ACHN (cell line): ENCODE measurements at places on chromosomes 11 and 22.

- no peak for DNase-seq
Observed at GRCh38 chr22:23059284-23059948, 10.9 kb upstream of the GNAZ start.

DNA sequence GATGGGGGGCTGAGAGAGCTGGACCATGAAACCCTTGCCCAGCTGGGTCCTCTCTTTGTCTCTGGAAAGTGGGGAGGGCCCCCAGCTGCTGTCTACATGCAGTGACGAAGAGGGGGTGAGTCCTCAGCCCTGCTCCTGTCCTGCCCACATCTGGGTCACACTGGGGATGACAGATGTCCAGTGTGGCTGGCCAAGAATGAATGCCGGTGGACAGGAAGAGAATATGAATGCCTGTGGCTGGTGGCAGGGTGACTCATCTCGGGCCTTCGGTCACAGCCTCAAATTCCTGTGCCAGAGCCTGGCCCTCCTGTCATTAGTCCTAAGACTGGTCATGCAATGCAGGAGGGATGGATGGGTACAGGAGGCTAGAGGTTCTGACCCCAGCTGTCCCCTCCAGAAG, 2.2 kb upstream of the PNPLA3 start:
- peak; percentile 68 for DNase-seq

DNA sequence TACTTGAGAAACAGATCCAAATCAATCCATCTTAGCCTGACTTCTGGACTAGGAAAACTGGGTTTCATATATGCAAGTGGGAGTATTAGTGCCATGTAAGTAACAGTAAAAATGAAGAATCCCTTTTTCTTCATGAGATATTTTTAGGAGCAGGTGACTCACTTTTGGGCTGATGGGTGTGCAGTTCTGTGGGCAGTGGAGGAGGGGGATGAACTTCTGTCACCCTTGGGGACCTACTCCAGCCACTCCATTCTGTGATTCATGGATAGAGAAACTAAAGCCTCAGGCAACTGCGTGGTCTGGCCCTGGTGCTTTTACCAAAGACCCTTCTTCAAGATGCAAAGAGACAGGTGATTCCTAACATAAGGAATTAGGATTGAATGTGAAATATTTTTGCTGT, 208.6 kb upstream of the NARS2 start:
- DNase-seq: no peak

DNA sequence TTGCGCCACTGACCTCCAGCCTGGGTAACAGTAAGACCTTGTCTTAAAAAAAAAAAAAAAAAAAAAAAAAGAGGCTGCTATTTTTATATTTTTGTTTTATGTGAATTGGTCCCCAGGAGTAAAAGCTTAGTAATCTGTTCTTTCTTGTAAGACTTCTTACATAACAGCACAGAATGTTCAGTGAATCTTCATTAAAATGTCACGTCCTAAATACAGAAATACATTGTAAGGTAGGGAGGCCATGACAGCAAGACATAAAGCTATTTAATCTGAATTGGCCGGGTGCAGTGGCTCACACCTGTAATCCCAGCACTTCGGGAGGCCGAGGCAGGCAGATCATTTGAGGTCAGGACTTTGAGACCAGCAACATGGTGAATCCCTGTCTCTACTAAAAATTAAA, 64.2 kb downstream of the BID start:
- no peak for DNase-seq

- DNase-seq: no peak
Observed at GRCh38 chr22:44439356-44440223, 58.4 kb downstream of the RTL6 start.

DNA sequence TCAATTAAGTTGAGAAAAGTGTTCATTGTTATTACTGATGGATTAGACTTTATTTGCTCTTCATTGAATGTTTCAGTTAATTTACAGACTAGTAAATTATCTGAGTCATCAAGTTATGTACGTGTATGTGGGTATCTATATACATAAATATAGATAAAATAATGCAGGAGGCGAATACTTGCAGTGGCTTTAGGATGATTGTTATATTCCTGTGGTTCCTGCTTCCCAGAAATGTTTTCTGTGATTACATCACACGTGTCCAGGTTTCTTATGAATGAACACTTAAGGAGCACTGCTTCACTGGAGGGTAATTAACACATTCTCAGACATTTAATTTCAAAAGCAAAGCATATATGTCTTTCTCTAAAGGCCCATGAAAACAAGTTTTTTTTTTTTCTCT, 28.4 kb downstream of the YAP1 start:
- peak; percentile 8 for DNase-seq

DNA sequence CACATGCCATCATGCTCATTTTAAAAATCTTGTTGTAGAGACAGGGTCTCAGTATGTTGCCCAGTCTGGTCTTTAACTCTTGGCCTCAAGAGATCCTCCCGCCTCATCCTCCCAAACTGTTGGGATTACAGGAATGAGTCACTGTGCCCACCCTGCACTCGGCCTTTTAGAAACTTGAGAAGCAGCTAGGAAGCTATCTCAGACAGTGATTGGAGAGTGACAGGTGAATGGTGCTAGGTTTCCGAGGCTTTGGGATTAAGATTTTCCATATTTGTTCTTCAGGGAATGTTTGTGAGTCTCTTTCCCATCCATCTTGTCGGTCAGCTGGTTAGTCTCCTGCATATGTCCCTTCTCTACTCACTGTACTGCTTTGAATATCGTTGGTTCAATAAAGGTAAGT, 10.5 kb downstream of the EI24 start:
- no peak for DNase-seq

DNA sequence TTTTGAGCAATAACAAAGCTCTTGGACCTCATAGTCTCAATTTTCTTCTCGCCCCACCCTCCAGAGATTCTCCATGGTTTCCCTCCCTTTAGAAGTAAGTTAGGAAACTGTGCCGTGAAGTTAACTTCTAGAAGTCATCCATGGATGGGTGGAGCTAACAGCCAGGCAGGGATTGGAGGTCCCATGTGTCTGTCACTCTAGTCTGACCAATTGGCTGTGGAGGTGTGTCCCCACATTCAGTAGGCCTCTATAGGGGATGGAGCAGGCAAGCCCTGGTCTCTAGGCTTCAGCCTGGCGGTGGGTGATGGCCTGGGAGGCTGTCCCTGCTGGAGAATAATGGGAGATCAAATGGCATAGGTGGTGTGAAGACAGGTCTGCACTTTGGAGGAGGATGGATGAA, 50.7 kb downstream of the TP53I11 start:
- peak; percentile 30 for DNase-seq

DNA sequence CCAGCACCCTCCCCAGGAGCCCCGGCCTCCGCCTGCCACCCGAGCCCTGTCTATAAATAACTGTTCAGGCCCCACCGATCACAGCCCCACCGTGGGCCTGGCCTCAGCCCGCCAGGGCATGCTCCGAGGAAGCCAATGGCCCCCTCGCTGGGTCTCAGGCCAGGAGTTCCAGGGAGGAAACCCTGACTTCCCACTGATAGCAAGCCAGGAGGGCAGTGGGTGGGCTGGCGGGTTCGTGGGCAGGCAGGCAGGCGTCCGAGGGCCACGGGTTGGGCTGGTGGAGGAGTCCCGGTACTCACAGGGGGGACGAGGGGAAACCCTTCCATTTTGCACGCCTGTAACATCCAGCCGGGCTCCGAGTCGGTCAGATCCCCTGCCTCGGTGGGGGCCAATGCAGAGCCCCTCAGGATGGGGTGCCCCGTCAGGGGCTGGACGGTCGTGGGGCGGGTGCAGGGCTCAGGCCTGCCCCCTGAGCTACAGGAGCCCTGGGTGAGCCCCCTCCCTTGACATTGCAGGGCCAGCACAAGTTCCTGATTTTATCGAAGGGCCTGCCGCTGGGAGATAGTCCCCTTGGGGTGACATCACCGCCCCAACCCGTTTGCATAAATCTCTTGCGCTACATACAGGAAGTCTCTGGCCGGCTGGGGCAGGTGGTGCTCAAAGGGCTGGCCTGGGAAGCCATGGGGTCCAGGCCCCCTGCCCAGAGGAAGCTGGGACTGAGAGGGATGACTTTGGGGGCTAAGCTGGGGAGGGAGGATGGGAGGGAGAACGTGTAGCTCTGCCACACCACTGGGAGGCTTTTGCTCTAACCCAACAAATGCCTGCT, at the start of gene SPI1:
Gene SPI1 (minus strand): TSS at position 538 of the 826 bp plus-strand sequence. CDS start 194 bp downstream, at position 344.
- no peak for DNase-seq

GRCh38 chr11:7900686-7901085, 30.4 kb downstream of the OR10A6 start:
- DNase-seq: no peak

- no peak for DNase-seq
Observed at GRCh38 chr22:23898006-23898974, 4.1 kb downstream of the MIF start.

- DNase-seq: no peak
Observed at GRCh38 chr22:33109514-33110430, 51.6 kb upstream of the SYN3 start.

DNA sequence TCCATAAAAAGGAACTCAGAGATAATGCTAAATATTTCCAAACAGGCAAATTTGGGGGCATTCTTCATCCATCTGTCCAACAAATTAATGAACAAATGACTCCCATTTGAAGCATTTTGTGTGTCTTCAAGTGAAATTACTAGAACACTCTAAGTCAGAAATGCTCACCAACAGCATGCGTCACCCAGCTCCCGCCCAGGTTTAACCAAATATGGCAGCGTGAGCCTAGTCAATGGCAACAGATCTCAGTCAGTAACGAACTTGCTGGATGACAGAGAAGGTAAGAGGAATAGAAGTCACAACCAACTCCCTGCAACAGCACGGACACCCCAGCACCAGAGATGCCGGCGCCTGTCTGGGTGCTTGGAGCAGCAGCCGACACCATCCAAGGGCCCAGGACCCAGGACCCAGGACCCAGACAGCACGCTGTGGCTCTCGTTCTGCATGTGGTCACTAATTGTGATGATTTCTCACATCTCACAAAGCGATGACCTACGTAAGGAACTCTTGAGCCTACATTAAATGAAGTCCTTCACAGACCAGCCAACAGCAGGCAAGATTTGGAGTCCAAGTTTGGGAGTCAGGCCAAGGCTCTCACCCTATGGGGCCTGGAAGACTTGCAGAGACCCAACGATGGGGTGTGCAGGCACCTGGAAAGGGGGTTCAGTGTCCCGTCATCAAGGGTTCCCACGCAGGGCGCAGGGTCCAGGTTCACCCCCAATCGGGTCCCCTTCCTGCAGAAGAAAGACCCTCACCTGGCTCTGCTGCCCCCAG, 556.9 kb downstream of the BRD1 start:
- DNase-seq: no peak

DNA sequence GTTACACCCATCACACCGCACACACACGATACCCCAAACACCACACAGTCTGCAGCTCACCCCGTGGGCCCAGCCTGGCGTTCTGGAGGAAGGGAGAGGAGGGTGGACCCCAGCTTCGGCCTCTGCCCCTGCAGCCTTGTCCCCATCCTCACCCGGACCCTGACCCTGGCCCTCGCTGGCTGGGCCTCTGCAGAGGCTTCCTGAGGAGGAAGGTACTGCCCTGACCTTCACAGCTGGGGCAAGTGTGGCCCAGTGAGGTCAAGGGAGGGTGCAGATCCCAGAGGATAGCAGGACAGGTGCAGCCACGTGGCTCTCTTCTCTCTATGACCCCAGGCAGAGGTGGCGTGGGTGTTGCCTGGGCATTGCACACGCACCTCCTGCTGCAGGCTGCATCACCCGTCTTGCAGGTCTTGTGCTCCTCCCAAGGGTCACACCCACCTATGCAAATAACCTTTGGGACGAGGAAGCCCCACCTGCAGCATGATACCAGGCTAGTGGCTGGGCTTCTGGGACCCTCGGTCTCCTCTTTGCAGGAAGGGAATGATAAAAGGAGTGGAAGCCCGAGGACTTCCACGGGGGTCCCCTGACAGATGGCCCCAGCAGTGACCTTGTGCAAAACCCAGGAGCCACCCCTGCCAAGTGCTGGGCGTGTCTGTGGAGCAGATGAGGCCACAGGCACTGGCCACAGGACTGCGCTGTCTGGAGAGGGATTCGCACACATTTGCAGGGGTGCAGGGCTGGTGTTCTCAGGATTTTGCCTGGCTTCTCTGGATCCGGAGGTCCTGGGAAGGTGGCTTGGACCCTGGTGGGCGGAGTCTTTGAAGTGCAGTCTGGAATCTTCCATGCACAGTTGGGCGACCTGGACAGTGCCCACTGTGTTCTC, 1241.5 kb downstream of the BRD1 start:
- DNase-seq: no peak

GRCh38 chr11:115872416-115872815, 368.2 kb upstream of the CADM1 start:
- DNase-seq: no peak

DNA sequence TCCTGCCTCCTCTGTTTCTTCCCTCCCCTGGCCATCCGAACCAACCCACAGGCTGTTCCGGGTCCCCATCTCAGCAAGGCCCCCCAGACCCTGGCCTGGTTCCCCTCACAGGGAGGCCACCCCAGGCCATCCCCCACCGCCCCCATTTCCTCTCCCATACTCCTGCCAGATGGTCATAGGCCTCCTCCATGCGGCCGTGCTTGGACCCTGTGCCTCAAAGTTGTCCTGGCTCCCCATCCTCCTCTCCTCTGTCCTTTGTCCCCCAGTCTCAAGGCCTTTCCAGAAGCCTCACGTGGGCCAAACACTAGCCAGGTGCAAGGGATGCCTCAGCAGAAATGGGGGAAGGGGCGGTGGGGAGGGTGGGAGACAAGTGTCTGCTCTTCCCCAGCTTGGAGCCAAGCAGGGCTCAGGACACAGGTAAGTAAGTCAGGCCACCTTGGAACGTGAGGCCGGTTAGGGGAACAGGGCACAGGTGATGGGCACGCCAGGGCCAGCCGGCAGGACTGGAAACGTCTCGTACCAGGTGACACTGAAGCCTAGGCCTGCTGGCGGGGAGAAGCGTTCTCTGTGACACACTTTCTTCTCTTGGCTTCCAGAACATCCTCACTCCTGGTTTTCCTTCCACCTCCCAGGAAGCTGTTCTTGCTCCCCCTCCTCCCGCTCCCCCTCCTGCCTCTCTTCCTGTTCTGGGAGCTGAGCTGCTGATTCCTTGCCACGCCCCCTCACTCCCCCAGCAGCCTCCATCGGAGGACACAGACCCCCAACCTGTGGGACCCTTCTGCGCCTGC, 31.5 kb upstream of the SLC22A12 start:
- no peak for DNase-seq

DNA sequence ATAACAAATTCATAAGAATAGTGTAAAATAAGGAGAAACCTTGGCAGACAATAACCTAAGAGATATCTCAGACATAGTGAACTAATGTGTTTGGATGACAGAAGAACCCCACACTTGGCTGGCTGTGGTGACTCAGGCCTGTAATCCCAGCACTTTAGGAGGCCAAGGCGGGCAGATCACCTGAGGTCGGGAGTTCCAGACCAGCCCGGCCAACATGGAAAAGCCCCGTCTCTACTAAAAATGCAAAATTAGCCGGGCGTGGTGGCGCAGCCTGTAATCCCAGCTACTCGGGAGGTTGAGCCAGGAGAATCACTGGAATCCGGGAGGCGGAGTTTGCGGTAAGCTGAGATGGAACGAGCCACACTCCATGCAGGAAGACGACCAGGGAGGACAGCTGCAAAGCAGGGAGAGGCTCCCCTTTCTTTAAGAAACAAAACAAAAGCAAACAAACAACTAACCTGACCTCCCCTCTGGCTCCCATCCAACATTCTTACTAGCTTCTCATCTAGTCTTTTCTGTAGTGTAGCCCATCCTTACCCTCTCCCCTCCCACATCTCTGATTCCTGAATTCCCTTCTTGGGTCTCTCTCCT, 84.2 kb downstream of the ZNF280B start:
- DNase-seq: no peak
